Activated CD4-positive, alpha-beta memory T cell treated with anti-CD3 and anti-CD28 coated beads, Interleukin-2, amount 10 ng/mL, durations not matched to agents 7 days and 5 days (primary cell): ENCODE measurements at places on chromosomes 12 and 14.

GRCh38 chr14:76710056-76711010 lies 50.9 kb upstream of the VASH1 start:
- DNase-seq = no peak

DNA sequence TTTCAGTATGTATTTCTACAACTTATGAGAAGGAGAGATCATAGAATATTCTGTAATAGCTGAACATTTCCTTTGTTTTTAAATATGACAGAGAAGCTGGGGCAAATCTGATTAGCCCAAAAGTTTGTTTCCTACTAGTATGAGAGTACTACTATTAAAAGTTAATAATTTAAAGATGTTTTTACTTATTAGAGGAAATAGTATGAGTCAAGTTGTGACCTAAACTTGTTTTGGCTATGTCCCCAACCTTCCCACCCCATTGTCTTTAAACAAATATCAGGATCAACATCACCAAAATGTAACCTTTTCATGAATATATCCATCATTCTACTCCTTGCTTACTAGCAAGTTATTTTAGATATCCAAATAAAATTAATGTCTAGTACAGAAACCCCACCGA lies 10.5 kb downstream of the GNPNAT1 start:
- DNase-seq = no peak

- DNase-seq = no peak
Measured at GRCh38 chr12:53418221-53418620, 5.4 kb upstream of the AMHR2 start.

- no peak for DNase-seq
Measured at GRCh38 chr12:54392485-54393206, 8.1 kb upstream of the ZNF385A start.

- no peak for DNase-seq
Measured at GRCh38 chr12:114038962-114039361, 72.8 kb upstream of the RBM19 start.

DNA sequence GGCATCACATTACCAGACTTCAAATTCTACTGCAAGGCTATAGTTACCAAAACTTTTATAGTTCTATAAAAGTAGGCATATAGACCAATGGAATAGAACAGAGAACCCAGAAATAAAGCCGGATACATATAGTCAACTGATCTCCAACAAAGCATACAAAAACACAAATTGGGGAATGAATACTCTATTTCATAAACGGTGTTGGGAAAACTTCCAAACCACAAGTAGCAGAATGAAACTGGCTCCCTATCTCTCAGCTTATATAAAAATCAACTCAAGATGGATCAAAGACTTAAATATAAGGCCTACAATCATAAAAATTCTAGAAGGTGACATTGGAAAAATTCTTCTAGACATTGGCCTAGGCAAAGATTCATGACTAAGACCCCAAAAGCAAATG lies 187.9 kb upstream of the PLXNC1 start:
- DNase-seq = no peak

GRCh38 chr12:23621900-23622299 lies 327.6 kb downstream of the SOX5 start:
- no peak for DNase-seq

GRCh38 chr14:56243110-56243509 lies 124.9 kb downstream of the PELI2 start:
- no peak for DNase-seq

- DNase-seq = no peak
Measured at GRCh38 chr14:78152201-78153063, 17.7 kb upstream of the NRXN3 start.

GRCh38 chr12:119940897-119941296 lies 48.1 kb upstream of the BICDL1 start:
- no peak for DNase-seq

- DNase-seq = no peak
Measured at GRCh38 chr12:102069707-102070106, 7.9 kb upstream of the WASHC3 start.

GRCh38 chr14:95346820-95347219 lies 27.1 kb upstream of the CLMN start:
- no peak for DNase-seq

DNA sequence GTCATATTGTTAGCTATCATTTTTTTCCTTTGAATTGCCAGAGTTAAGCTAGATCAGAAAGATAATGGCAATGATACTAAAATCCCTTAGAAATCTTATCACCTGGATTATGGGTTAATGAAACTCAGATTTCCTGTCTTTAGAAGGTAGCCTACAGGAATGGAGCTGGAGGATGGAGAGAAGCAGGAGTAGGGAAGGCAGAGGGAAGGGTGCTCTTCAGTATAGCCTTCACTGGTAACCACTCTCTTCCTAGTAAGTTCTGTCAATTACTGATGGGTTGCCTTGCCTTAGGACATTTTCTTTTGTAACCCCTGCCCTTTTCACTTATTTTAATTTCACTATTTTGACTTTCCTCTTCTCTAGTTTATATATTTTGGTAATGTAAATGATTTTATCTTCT lies 27.8 kb upstream of the ABCD2 start:
- no peak for DNase-seq

GRCh38 chr12:105078712-105079570 lies 5.3 kb downstream of the ALDH1L2 start:
- DNase-seq = no peak

DNA sequence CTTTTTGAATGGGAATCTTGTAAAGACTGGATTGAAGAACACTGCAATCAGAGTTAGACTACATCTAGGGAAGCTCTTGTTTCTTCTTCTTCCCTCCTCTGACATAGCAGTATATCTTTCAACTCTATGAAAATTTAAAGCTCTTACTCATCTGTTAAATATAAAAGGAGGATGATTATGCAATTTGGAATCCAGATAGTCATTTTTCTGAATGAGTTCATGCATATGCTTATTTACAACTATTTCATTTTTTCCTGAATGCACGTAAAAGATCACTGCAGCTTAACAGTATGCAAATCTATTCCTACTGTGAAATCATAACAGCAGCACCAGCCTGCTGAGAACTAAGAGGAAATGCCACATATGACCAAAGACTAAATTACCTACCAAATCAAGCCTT lies 133.5 kb upstream of the TMCC3 start:
- DNase-seq = no peak

DNA sequence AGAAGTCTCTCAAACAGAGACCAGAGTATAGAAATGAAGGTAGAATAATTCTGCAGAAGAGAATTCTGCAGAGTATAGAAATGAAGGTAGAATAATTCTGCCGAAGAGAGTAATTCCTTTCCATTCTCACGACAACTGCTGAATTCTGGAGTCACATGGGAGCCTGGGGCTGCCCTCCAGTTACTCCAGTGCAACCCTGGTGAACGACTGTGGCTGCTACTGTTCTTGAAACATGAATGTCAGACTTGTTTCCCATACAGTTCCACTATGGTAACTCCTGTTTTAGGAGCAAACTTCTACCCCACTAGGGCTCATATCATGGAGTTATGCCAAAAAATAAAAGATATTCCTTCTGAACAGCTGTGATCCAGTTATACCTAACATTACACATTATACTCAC lies 164.4 kb downstream of the KICS2 start:
- DNase-seq = no peak

DNA sequence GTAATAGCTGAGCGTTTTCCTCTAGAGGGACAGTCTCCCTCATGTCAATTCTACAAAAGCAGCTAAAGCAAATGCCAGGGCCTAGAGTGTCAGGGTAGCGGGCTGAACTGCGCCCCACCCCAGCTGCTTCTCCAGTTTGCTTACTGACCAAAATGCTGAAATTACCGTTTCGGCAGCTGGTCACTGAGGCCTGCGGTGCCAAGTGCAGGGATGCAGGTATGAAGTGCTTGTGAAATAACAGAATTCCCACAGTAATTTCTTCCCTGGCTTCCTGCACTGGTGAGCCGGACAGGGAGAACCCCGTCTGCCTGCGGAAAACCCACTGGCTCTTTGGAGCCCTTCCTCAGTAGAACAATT lies 19.1 kb downstream of the PSMC1 start:
- no peak for DNase-seq

GRCh38 chr12:47033789-47034555 lies 45.4 kb upstream of the PCED1B start:
- no peak for DNase-seq

DNA sequence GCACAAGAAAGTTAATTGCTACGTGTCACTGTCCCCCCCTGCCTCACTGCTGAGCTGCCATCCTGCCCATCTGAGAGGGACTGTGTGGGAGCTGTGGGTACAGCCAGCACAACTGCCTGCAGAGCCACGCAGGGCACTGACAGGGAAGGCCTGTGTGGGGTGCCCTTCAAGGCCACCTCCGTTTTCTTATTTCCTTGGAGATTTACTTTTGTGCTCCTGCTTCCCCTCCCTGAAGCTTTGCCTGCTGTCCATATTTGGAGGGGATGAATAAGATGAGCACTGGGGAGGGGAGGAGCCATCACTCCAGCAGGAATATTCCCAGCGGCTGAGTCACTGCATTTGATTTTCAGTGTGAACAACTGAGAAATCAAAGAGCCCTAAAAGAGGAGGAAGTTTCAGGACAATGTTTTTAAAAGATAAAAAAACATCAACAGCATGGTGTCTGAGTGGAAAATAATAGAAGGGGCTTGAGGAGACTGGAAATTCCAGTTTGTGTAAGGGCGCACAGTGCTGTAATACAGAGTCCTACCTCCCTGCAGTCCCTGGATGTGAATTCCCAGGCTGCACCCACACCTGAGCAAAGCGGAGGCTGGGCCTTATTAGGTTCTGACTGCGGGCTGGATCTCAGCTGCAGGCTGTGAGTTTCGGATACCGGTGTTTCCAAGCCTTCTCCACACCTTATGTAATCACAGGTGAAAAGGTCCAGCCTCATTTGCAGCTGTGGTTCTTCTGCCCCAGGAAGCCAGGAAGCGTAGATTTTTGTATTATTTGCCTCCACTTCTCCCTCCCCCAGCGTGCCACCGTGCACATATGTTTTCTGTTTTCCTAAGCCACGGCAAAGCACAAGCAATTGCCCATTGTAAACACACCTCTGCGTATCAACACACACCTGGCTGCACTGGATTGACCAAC lies 192.6 kb upstream of the BCL2L14 start:
- DNase-seq = no peak

- DNase-seq = no peak
Measured at GRCh38 chr12:16984484-16984883, 378.5 kb upstream of the LMO3 start.

GRCh38 chr14:47961634-47962033 lies 286.2 kb upstream of the MDGA2 start:
- DNase-seq = no peak

- no peak for DNase-seq
Measured at GRCh38 chr12:41972598-41972997, 172.1 kb downstream of the GXYLT1 start.

- DNase-seq = no peak
Measured at GRCh38 chr12:18998343-18999261, 130.9 kb upstream of the PLEKHA5 start.

GRCh38 chr14:72970058-72970630 lies 43.9 kb downstream of the DCAF4 start:
- no peak for DNase-seq

GRCh38 chr14:24136684-24137528 lies 912 bp downstream of the PSME1 start:
- DNase-seq = no peak

DNA sequence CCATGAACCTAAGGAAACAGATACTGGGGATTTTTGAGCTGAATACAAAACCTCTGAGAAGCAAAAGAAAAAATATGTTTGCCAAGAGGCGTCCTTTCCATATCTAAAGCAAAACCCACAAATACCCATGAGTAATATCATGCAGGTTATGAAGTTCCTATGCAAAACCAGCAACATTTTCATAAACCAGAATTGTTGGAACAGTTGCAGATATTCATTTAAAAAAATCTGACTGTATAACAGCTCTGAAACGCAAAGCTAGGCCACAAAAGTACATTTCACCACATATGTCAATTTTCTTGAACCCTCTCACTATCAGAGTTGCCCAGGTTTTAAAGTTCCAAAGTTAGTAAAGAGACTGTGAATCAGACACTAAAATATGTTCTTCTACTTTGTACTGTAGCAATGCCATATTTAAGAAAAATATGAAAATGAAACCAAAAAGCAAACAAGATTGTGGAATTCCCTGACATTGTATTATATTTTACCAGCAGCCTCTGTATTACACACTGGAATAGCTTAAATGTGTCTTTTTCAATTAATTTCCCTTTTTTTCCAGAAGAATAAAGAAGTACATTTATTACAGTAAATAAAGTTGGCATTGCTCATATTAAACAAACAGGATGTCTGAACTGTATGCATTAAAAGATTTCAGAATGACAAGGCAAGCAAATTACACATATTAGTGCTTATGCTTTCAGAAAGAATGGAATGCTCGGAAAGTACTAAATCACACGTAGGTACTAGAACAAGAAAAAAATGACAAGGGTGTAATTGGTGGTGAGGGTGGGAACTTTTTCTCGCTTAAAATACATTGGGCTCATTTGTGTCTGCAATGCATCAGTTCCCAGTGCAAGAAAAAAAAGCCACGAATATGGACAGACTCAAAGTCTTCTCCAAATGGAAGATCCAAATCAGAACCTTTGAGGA lies 33.6 kb upstream of the HIF1A start:
- DNase-seq = no peak

DNA sequence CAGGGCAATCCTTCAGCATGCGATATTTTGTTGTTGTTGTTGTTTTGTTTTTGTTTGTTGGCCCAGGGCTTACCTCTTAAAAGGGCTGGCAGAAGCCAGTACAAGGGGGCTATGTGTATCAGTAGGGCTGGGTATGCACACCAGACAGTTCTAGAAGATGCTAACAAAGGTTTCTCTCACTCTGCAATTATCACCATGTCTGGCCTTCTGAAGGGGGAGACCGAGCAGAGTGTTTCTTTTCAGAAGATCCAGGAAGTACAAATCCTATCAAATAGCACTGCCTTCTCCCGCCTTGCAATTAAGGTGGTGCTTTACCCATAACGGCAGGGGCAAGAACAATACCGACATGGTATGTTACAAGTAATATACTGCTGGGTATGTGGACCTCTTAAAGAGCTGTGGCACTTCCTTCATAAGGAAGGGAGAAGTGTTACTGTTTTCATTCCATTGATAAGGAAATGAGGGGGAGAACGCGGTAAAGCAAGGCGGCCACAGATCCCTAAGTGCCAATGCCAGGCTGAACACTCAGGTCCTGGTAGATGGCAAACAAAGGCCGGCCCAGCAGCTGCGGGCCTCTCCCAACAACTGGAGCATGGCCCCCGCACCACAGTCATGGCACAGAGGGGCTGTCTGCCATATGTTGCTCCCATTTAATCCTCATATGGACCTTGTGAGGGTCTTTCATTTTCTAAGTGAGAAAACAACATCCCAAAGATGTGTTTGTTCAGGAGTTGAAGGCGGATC lies 19.2 kb upstream of the CACNA2D4 start:
- no peak for DNase-seq

- peak; percentile 31 for DNase-seq
Measured at GRCh38 chr14:63542231-63542999, 762 bp downstream of the PPP2R5E start.

DNA sequence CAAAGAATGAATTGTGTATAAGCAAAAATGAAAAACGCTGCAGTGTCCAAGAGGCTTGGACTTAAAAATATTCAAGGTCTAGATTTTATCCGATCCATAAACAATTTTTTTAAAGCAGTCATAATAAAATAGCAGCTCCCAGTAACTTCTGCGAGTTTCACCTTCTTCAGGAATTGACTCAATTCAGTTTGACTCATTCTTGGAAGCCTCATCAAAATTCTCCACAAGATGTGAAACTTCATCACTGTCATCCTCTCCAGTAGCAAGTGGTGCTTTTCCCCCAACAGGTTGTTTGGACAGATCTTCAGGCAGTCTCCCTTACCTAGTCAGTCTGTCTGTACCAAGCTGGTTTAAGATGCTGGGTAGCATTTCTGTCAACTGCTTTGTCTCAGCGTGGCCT lies 93.5 kb upstream of the FOXG1 start:
- no peak for DNase-seq
